ENCODE measurements at places on chromosomes 11 and 22.

DNA sequence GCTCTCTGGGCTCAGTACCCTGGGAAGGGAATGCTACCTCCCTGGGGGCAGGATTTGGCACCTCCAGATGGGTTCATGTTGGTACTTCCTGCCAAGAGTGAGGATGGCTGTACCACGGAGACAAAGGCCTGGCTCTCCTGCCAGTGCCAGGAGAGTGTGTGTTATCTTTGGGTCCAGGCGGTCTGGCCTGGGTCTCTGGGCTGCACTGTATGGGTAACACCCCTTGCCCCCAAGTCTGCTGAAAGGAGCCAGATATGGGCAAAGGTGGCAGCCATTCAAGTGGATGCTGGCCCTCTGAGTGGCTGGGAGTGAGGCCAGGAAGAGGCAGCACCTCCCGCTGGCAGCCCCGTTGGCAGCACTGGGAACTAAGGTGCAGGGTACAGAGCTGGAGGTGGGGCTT is 91.5 kb downstream of the NECTIN1 start:
- no peak for DNase-seq

DNA sequence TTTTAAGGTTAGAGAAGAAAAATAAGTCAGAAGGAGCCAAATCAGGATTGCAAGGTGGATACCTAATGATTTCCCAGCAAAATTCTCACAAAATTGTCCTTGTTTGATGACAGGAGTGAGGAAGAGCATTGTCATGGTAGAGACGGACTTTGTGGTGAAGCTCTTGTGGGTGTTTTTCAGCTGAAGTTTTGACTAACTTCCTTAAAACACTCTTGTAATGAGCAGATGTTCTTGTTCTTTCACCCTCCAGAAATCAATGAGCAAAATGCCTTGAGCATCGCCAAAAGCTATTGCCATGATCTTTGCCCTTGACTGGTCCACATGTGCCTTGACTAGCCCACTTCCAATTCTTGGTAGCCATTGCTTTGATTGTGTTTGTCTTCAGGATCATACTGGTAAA is 20.0 kb downstream of the CALCB start:
- DNase-seq, result no peak

- no peak for DNase-seq
These were observed 13.1 kb upstream of the CCDC134 start for GRCh38 chr22:41787331-41787730.

DNA sequence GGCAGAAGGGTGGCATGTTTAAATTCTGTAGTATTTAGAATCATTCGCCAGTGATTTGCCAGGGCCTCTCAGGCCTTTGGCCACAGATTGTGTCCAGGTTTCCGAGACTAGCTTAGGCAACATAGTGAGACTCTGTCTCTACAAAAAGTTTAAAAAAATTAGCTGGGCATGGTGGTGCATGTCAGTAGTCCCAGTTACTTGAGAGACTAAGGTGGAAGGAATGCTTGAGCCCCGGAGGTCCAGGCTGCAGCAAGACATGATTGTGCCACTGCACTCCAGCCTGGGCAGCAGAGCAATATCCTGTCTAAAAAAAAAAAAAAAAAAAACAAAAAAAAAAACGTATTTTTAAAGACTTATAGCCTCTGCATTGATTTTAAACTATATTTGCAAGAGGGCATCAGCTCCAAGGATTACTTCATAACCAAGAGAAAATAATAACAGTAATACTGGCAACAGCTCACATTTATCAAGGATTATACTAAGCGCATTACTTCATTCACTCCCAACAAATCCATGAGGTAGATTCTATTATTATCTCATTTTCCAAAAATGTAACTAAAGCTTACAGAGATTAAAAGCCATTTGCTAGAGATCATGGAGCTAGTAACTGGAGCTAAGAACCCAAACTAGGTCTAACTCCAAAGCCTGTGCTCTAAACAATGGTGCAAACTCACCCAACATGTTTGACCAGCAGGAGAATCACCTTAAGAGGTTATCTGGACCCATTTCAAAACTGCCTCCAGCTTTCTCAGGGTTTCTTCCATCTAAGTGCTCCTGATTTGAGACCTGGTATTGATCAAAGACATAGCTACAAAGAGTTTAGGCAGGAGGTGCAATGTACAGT is 32.6 kb upstream of the SLC6A5 start:
- no peak for DNase-seq

DNA sequence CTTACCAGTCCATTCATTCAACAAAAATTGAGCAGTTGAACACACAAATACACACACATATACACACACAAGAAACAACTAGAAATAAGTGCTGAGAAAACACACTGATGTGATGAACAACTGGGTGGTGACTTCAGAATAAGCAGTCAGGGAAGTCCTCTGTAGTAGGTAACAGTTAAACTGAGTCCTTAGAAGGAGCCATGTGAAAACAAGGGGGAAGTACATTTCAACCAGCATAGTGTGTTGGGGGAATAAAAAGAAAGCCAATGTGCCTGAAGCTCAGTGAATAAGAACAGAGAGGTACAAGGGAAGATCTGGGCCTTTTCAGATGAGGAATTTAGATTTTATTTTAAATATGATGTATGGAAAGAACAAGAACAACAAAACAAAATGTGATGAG is 6.8 kb upstream of the TMEM123 start:
- DNase-seq, result no peak

DNA sequence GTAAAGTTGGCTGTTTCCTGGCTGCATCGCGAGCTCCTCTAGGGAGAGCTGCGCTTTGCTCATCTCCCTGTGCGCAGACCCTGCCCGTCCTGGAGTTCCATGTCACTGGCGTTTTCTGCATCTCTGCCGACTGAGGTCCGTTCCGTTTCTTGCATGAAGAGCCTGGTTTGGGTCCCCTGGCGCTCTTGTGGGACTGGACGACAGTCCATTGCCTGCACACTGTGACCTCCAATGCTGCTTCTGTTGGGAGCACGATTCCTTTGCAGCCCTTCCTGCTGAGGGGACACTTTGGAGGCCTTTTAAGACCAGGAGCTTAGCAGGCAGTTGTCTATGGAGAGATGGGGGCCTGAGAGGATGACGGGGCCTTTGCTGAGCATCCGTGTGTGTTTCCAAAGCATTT is 90.3 kb downstream of the TBC1D22A start:
- no peak for DNase-seq

- DNase-seq, result no peak
These were observed 21.7 kb upstream of the SMCO4 start for GRCh38 chr11:93564895-93565294.

DNA sequence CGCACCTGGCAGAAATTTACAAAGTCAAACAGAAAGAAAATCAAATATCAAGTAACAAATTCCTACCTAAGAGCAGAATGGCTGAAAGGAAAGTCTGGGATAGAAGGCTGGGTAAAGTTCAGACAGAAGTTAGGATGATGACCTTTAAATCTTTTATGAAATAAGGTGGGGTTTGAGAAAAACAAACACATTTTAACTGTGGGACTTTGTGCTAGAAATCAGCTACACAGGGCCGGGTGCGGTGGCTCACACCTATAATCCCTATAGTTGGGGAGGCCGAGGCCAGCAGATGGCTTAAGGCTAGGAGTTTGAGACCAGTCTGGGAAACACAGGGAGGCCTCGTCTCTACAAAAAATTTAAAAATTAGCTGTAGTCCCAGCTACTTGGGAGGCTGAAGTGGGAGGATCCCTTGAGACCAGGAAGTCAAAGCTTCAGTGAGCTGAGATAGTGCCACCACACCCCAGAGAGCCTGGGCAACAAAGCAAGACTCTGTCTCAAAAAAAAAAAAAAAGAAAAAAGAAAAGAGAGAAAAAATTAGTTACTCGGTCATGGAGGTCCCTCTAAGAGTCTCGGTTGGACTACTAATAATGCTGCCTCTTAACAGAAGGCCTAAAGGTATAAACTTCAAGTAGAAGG is 119.7 kb upstream of the BID start:
- DNase-seq, result no peak

DNA sequence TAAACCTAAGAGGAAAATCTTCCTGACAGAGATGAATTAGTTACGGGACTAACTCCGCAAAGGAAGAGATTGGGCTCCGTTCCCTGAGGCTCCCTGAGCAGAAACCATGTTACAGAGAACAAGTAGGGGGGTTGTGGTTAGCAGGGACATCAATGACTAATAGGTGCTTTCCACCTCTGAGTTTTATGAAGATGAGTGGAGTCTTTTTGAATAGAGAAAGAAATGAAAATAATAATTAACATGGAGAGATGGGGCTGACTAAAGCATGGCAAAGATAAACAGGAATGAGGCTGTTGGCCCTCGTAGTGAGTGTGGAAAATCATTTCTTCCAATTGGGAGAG is 47.5 kb upstream of the PICALM start:
- no peak for DNase-seq

GRCh38 chr11:68838572-68838964 is 3.1 kb downstream of the CPT1A start:
- no peak for DNase-seq

DNA sequence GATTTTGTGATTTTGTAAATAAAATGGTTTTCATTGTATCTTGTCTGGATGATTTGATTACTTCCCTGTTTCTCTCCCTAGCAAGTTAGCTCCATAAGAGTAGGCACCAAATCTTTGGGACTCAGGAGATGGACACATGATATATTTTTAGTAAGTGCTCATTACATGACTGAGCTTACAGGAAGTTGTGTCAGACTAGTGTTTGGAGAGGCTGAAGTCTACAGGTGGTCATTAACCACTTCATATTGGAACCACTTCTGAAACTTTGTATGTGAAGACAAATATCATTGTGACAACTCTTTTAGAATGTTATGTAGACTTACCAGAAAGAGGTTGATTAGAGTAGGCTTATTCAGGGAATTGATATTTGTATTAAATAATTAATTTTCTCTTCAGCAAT is 19.1 kb downstream of the ARHGAP42 start:
- no peak for DNase-seq
